ENCODE measurements at places on chromosomes 4 and X. TPM values are rescaled to one million over a fixed set of nuclear protein-coding genes. Genes with fewer than 3 reads are reported as not detected.

MAGEA4 gene
- not detected for total RNA-seq

CORIN gene
- total RNA-seq: 0.10 TPM

USP27X gene
- 2.5 TPM for total RNA-seq

MTM1 gene
- 7.8 TPM for total RNA-seq

TRIML2 gene
- total RNA-seq: 126 TPM

TCEAL7 gene
- 5.3 TPM for total RNA-seq

SUPT20HL2 gene
- not detected for total RNA-seq

FLNA gene
- 1,675 TPM for total RNA-seq

YIPF7 gene
- total RNA-seq: not detected

AFM gene
- not detected for total RNA-seq

POU3F4 gene
- not detected for total RNA-seq

IQCM gene
- total RNA-seq: not detected

HMGN5 gene
- not detected for total RNA-seq

PPP1R2C gene
- not detected for total RNA-seq

PNMA6F gene
- total RNA-seq: not detected

TRPC5OS gene
- total RNA-seq: not detected

CTAG2 gene
- total RNA-seq: not detected

VSIG4 gene
- not detected for total RNA-seq

CXCL13 gene
- not detected for total RNA-seq

CXCL11 gene
- total RNA-seq: 4.7 TPM

TEX13D gene
- not detected for total RNA-seq

GAGE12C gene
- total RNA-seq: not detected

MAGED1 gene
- 77.5 TPM for total RNA-seq

GPM6B gene
- 0.25 TPM for total RNA-seq

ALG13 gene
- 50.2 TPM for total RNA-seq

POLN gene
- total RNA-seq: 1.2 TPM

Data from mammary microvascular endothelial cell (primary cell).